Osteocyte (in vitro differentiated cells): ENCODE measurements at places on chromosomes 1 and 21. TPM values are rescaled to one million over a fixed set of nuclear protein-coding genes. Genes with fewer than 3 reads are reported as not detected.

DNA sequence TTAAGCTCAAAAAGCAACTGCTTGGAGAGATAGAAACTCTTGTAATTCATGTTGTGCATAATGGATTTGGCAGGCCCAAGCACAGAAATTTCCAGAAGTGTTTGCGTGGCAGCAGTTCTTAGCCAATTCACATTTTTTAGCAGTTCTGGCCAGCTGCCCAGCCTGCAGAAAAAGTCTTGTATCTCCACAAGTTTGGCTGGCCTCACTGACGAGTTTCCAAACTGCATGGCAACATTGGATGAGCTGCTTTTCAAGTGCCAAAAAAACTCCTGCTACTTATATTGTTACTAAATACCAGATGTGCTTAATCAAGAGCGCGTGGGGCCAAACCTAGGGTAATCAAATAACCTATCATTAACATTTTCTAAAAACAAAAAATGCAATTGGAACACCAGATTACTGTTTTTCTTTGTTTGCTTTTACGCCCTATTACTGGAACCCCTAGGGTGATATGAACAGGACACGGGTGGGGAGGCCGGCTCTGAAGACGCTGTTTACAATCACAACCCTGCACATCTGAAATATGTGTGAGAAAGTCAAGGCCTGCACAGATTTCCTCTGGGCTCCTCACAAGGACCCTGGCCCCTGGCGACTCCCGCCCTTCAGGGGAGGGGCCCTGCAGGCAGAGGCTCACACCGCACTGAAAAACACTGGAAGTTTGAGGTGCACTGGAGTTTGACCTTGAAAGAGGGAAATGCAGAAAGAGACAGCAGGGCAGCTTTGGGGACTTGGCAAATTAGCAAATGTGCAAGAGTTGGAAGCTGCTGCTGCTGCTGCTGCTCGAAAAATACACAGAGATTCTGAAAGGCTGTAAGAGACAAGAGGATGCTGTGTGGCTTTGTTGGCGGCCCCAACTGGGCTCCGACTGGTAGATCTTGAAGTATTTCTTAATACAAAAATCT lies 55.2 kb upstream of the TARBP1 start:
- H3K36me3 ChIP-seq: no peaks in the 10 kb centered on the region
- peak; percentile 91 for DNase-seq
- H3K27me3 ChIP-seq: no peaks in the 10 kb centered on the region
- H3K27ac ChIP-seq: peak overlapping the region; percentile 96

- no peaks in the 10 kb centered on the region for H3K27me3 ChIP-seq
- no peaks in the 10 kb centered on the region for H3K4me1 ChIP-seq
- no peak overlapping the region for H3K4me3 ChIP-seq
- DNase-seq: no peak
- no peak overlapping the region for H3K27ac ChIP-seq
Observed at GRCh38 chr21:41799763-41800162, 32.9 kb upstream of the RIPK4 start.

The HORMAD1 gene
- not detected in 2 replicates for total RNA-seq

The TNNT2 gene
- 1.4 and 3.0 TPM in 2 replicates for total RNA-seq

- no peaks in the 10 kb centered on the region for H3K36me3 ChIP-seq
- H3K27ac ChIP-seq: no peak overlapping the region
- DNase-seq: peak; percentile 89
- H3K27me3 ChIP-seq: no peaks in the 10 kb centered on the region
- H3K4me3 ChIP-seq: no peak overlapping the region
Observed at GRCh38 chr1:46179138-46180081, 3.1 kb upstream of the P3R3URF start.

The RXFP4 gene
- not detected in 2 replicates for total RNA-seq

GRCh38 chr1:83512373-83513193 lies 486.3 kb downstream of the TTLL7 start:
- H3K27me3 ChIP-seq: peaks cover 3% of the 10 kb centered on the region

The SLC25A34 gene
- 1.3 and 2.8 TPM in 2 replicates for total RNA-seq

- H3K27ac ChIP-seq: no peak overlapping the region
- H3K36me3 ChIP-seq: no peaks in the 10 kb centered on the region
- H3K4me1 ChIP-seq: no peaks in the 10 kb centered on the region
- no peak overlapping the region for H3K4me3 ChIP-seq
Observed at GRCh38 chr1:30514137-30514654, 209.2 kb downstream of the MATN1 start.
